Activated CD4-positive, CD25-positive, alpha-beta regulatory T cell treated with anti-CD3 and anti-CD28 coated beads, Interleukin-2, amount 50 U/mL, for 72 hours (primary cell): ENCODE measurements at places on chromosomes 4 and X.

DNA sequence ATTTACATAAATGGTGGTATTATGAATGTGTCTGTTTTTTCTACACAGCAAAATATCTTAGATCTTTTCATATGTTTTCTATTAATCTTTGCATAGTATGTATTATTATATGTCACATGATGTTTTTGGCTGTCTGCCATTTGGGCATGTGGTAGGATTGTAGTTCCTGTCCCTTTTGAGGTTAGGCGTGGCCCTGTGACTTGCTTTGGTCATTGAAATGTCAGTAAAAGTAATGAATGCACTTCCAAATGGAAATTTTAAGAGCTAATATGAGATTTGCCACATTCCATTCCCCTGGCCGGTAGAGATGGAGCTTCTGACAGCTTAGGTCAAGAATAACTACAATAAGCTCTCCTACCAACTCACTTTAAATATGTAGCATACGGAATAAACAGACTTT lies 45.1 kb downstream of the JADE3 start:
- no peak for DNase-seq

GRCh38 chr4:183765251-183765911 lies 106.3 kb downstream of the TRAPPC11 start:
- no peak for DNase-seq

DNA sequence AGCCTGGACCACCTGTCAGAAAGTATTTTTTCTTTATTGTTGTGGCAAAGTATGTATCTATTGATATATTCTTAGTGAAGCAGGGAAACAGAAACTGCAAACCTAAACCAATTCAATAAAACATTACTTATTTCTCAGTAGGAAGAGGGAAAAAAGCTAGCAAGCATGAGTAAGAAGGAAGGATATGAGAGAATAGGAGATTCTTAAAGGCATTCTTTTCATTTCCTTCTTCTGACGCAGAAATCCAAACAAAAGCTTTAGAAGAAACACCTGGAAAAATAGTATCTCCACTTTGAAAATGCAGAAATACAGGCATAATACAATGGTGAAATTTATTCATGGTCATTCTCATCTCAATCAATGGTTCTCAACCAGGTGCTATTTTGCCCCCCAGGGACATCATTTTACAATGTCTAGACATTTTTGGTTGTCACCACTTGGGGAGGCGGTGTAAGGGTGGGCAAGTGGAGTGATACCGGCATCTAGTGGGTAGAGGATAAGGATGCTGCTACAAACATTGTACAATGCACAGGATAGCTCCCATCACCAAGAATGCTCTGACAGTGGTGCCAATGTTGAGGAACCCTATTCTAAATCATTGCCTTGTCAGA lies 21.7 kb upstream of the ATXN3L start:
- DNase-seq: no peak

DNA sequence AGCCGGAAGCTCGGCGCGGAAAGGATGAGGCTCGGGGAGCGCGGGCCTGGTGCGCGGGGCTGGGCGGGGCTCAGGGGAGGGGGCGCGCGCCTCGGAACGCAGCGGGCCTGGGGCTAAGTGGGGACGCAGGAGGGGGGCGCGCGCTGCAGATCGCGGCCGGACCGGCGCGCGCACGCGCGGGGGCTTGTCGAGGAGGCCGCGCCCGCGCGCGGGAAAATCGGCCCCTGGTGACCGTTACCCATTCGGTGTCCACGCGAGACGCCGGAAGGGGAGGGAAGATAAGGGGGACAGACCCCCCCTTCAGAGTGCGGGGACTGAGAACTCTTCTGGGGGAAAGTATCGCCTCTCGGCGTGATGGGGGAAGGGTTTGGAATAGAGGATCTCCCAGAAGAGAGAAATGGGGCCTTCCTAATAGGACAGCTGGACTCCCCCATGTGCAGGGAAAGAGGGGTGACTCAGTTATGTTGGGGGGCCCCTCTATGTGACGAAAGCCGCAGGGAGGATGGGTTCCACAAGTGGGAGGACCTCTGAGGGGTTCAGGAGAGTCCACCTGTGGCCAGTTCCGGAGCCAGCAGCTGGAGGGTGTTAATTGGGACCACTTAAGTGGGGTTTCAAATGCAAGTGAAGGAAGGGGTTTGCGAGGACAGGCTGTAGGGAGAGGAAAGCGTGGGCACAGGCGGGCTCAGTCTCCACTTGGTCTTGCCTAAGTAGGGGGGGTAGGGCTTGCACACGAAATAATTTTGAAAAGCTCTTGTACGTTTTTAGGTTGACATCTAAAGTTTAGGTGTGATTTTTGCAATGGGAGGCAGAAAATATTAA lies 584 bp downstream of the SUV39H1 start:
- DNase-seq: peak; percentile 52

GRCh38 chr4:85929961-85930665 lies 429.7 kb downstream of the MAPK10 start:
- no peak for DNase-seq

GRCh38 chr4:147943159-147943638 lies 211.3 kb downstream of the ARHGAP10 start:
- DNase-seq: no peak

DNA sequence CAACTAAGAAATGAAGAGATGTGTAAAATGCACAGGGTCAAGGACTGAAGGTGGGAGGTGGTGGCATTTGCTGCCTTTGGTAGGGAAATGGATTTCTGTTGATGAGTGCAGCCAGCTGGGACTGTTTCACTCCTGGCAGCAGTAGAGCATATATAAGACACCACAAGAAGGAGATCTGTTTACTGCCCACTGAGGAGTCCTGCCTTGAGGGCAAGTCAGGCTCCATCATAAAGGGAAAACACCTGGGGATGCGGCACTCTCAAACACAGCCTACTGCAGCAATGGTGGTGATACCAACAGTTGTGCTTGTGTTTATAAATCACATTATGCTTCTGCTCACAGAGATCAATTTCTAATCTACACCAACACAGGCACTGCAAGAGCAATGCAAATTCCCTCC lies 222.1 kb downstream of the TACR3 start:
- DNase-seq: no peak

- DNase-seq: no peak
Measured at GRCh38 chrX:106436691-106437090, 175.1 kb upstream of the RADX start.

- no peak for DNase-seq
Measured at GRCh38 chr4:140088323-140088967, 65.5 kb downstream of the MAML3 start.

DNA sequence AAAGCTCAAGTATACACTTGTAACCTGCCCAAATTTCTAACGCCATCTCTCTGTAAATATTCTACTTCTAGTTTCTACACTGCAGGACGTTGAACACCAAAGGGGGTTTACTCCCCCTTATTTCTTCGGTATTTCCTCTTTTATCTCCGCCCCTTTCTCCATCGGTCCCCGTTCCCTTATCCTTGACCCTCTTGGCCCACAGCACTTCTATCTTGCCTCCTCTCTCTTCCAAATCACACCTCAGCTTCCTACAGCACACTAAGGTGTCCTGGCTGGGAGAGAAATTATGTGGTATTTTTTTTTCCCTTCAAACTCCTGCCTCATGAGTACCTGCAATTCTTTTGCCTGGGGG lies 715 bp downstream of the ZMAT1 start:
- DNase-seq: no peak

GRCh38 chr4:186015212-186015817 lies 53.6 kb upstream of the TLR3 start:
- DNase-seq: no peak

DNA sequence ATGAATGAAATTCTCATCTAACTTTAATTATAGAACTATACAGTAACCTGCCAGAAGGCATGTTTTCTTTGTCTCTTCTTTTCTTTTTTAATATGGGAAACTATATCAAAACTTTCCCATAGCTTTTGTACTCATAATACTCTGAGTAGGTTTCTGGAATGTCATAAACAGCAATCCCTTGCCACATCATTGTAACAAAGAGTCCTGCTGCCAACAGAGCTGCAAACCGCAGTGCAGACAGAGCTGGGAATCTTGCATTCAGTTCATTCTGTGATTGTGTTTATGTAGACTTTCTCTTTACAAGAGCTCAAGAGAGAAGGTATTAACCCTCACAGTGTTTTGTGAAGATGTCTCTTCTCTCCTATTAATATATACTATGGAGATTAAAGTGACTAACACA lies 304.4 kb upstream of the SLIT2 start:
- DNase-seq: no peak

GRCh38 chr4:129672941-129673340 lies 577.0 kb downstream of the C4orf33 start:
- DNase-seq: no peak

GRCh38 chr4:16729336-16729735 lies 169.1 kb downstream of the LDB2 start:
- DNase-seq: no peak

DNA sequence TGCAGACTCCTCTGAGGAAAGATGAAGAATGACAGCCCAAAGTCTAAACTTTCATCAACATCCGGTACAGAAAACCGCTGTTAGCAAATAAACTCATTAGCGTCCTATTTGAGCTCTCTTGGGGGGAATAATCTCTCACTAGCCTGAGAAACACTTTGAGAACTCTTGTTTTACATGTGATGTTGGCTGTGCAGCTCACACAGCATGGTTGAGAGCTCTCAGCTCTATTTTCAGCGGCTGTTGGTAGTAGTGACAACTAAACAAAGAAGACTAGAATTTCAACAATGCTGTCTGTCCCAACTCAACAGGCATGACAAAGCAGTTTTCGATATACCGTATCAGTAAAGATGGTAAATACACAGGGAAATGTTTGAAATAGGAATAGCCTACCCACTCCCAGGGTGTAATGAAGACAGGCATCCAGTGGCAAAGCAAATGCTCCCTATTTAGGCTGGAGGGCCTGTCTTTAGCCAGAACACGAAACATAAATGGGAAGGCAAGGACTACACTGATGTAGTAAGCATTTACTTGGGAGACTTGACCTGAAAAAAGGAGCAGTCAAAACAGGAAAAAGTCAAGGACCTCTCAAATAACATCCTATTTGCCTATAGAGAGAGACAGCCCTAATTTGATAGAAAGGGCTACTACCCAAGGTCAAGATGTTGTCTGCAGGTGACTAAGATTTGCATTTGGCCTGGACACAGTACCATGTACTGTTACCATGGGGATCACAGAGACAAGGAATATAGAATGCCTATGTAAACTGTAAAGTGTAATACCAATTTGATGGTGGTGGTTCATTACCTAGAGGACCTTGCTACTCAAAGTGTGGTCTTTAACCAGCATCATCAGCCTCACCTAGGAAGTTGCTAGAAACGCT lies 60.4 kb downstream of the PPEF2 start:
- DNase-seq: no peak

DNA sequence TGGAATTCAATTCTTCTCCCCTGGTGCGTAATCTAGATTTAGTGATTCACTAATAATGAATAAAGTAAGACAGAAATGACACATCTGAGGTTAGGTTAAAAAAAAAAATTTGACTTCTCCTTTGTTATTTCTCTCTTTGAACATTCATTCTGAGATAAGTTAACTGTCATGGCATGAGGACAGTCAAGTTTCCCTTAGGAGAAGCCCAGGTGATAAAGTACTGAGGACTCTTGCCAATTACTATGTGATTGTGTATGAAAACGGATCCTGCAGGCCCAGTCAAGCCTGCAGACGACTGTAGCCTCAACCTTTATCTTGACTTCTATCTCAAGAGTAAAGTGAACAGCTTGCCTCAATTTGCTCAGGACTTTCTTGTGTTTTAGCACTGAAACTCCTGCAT lies 293.2 kb downstream of the PRR32 start:
- no peak for DNase-seq
